ENCODE measurements at places on chromosomes 4 and X.

DNA sequence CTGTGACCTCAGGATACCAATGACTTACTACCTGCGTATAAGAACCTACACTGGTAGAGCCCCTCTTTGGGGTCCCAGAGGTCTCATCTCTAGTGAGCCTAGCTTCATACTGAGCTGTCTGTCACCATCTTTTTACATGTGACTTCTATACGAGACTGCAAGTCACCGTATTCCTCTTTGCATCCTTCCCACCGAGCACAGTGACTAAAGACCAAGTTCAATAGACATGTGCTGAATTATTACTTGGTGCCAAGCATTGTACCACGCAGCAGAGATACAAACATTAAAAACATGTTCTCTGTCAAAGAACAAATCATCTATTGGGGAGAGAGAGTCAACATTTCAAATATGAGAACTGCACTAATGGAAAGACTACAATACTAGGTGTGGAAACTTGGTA is 16.4 kb downstream of the ARAP2 start:
- no peak for DNase-seq

DNA sequence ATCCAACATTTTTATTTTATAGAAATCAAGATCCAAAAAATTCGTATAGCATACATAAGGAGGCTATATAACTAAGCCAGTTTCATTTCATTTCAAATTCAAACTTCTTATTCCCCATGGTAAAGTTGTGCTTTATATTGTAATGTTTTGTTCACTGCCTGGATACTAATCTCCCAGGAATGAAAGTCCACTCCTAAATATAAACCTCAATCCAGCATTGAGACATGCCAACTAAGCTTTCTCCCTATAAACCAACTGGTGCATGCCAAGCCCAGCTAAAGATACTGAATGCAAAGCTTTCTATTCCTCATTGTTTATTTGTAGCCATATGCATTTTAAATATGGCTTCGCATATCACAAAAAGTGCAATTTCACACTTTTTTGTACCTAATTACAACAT is 63.8 kb upstream of the INPP4B start:
- no peak for DNase-seq

DNA sequence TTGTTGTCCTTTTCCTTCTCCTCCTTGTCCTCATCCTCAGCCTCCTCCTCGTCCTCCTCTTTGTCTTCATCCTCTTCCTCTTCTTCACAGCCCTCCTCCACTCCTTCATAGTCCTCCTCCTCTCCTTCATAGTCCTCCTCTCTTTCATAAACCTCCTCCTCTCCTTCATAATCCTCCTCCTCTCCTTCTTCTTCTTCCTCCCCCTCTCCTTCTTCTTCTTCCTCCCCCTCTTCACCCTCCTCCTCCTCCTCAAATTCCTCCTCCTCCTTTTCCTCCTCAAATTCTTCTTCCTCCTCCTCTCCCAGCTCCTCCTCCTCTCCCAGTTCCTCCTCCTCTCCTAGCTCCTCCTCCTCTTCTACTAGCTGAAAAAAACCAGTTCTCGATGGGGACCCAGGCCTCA is 143.8 kb upstream of the RADX start:
- DNase-seq: no peak

DNA sequence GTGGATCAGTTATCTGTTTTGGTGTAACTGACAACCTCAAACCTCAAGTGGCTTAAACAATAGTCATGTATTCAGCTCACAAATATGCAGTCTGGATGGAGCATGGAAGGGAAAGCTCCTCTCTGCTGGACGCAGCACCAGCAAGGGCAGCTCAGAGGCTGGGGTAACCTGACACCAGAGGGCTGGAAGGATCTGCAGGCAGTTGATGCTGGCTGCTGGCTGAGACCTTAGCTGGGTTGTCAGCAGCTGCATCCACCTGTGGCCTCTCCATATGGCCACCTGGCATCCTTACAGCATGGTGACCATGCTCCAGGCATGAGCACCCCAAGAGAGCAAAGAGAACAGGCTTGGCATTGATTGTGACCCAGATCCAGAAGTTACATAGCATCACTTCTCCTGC is 46.7 kb downstream of the ENPP6 start:
- no peak for DNase-seq

GRCh38 chr4:183345261-183345660 is 23.0 kb upstream of the CLDN24 start:
- DNase-seq: no peak

DNA sequence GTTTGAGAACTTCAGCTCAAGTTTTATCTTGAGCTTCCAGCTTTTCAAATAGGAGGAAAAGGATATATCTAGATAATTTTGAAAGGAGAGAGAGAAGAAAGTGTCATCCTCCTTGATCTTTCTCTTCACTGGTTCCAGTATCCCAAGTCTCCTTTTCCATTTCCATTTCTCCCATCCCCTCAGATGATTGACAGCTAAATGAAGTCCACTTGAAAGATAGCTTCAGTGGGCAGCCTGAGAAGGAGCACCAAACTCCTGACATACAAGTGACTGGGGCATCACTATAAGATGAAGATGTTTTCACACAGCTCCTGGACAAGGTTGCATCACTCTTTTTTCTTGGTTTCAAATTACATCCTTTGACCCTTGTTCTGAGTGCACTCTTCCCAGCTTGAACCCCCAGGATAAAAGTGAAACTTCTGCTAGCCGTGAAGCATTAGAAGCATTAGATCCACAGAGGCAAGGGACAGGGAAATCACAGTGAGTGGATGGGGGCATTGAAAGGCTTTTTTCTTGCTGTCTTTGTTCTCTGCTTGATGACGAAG is 17.5 kb upstream of the MAGEA10 start:
- no peak for DNase-seq

GRCh38 chr4:85769009-85769408 is 294.1 kb downstream of the ARHGAP24 start:
- no peak for DNase-seq

- DNase-seq: no peak
Measured at GRCh38 chr4:37465296-37465695, 220.8 kb downstream of the NWD2 start.

DNA sequence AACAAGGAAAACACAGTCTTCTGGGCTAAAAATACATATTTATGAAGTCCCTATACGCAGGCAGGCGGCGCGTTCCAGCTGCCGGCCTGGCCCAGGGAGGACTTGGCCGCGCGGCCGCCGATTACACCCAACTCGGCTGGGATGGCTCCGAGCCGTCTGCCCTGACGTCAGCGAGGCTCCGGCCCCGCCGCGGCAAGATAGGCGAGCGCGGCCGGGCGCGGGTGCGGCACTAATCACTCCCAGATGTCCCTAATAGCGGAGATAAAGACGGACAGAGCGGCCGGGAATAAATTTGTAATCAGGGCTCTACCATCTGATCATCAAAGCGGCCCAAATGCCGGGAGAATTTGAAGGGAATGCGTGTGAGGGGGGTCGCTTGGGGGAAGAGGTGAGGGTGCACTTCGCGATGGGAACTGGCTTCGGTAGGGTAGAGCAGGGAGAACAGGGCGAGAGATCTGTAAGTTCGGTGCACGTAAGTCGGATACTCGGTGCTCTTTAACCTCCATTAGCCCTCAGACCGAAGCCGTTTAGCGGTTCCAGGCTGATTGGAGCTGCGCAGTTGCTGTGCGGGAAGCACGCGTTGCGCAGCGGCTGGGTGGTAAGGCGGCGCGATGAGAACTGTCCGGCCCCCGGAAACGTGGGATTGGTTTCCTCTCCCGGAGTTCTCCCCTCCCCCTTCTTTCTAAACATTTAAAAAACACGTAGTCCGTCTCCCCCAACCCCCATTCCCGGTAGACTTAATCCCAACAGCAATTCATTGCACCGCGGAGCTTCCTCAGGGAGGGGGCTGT is 7.7 kb downstream of the HAND2 start:
- DNase-seq: peak; percentile 59

GRCh38 chr4:169201222-169202144 is 69.3 kb downstream of the SH3RF1 start:
- DNase-seq: no peak

DNA sequence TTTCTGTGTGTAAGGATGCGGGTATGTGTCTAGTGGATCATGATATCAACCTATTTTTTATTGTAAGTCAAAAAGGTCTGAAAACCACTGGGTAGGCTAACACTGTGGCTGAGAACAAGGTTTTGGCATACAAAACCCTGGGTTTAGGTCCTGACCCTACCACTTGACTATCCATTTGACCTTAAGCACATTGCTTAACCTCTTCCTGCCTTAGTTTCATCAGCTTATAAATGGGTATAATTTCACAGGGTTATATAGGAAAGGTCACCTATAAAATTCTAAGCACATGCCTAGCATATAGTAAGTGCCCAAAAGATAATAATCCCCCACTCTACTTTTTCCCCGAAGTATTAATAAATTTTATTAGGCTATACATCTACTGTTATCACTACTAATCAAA is 263.0 kb downstream of the UNC5C start:
- no peak for DNase-seq

DNA sequence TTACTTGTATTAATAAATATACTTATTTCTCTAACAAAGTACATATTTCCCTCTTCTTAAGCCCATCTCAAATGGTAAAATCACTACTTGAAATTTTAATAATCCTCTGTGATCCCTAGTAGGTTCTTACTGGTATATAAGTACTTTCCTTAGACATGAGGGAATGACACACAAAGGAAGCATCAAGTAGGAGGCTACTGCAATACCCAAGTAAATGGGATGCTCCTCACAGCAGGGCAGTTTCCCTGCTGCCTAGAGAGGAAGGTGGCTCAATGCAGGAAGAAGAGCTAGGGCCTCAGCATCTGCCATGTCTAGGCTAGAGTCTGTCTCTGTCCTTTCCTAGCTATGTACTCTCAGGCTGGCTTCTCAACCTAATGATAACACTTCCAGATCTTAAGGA is 122.1 kb upstream of the DIPK2B start:
- DNase-seq: no peak
